ENCODE measurements at places on chromosomes 2 and 18.

DNA sequence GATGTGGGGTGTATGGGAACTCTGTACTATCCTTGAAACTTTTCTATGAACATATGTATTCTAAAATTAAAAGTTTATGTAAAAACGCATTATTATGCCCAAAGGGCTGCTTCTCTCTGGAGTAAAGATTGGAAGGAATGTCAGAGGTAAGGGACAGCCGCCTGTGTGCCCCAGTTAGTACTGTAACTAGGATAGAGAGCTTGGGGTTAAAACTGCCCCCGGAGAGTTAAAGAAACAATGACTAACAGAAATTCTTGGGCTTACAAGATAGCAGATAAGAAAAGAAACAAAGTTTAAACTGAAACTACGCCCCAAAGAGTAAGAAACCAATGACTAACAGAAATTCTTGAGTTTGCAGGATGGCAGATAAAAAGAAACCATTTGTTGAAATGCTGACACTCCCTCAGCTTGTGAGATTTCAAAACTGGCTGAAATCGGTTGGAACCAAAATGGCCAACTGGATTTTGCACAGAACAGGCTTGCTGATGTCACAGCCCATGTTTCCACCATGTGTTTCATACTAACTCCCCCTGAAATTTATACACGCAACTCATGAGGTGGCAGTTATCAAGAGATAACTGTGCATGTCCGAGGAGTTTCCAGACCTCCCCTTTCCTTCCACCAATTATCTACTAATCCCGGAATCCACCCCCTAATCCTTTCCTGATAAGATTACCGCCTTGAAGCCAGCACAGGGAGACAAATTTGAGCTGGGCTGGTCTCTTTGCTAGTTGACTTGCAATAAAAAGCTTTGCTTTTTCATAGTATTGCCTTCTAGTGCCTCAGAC, 8.7 kb upstream of the TXNDC2 start:
- DNase-seq: peak; percentile 22

- DNase-seq: no peak
Observed at GRCh38 chr18:435940-436339, 64.6 kb downstream of the COLEC12 start.

GRCh38 chr2:206218796-206219499, 55.5 kb upstream of the ZDBF2 start:
- peak; percentile 28 for DNase-seq

GRCh38 chr2:45193581-45193980, 184.3 kb upstream of the SIX2 start:
- DNase-seq: no peak

DNA sequence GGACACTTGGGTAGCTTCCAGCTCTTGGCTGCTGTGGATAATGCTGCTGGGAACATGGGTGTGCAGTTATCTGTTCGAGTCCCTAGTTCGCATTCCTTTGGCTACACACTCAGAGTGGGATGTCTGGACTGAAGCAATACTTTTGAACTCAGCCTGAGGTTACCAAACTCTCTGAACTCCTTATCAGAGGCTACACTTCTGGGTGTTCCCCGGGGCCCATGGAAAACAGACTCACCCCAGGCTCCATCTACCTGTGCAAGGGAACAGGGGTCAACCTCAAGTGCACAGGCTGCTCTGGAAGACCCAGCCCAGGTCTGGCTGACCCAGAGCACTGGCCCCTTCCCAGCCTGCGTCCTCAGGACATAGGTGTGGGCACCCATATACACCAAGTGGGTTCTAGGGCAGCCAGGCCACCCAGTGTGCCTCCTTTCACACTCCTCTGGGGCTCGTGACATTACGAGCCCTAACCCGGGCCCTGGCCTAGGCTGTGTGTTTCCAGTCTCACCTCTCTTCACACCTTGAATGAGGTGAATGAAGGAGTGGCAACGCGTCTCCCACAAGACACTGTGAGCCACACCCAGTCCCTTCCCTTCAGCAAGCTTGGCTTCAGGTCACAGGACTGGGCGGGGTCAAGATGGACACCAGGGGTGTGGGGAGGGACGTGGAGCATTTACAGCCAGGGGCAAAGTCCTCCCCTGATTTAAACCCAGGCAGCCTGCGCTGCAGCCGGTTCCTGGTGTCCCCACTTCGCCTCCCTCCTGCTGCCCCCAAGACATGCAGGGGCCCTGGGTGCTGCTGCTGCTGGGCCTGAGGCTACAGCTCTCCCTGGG, at the start of gene ALPI:
ALPI (plus strand) TSS at position 728 of the 830 bp plus-strand sequence; CDS start at position 775, 47 bp downstream.
- DNase-seq: peak; percentile 14

GRCh38 chr2:156619021-156619539, 182.9 kb downstream of the GPD2 start:
- no peak for DNase-seq

DNA sequence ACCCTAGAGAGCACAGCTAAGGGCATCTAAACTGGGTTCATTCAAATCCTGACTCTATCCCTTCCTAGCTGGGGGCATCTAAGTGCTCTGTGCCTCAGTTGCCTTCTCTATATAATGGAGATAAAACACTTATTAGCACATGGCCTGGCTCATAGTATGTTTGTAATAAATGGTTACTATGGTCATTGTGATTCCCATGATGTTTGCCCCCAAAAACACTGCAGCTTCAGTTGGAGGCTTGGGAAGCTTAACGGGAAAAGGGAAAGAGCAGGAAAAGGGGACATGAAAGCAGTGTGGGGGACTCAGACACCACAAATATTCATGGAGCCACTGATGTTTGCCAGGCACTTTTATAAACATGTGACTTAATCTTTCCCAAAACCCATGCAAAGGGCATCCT, 118.1 kb downstream of the INHBB start:
- DNase-seq: no peak

- DNase-seq: peak; percentile 56
Observed at GRCh38 chr2:19764998-19765397, 136.8 kb downstream of the TTC32 start.

- no peak for DNase-seq
Observed at GRCh38 chr2:25369876-25370275, 28.2 kb upstream of the DNMT3A start.

DNA sequence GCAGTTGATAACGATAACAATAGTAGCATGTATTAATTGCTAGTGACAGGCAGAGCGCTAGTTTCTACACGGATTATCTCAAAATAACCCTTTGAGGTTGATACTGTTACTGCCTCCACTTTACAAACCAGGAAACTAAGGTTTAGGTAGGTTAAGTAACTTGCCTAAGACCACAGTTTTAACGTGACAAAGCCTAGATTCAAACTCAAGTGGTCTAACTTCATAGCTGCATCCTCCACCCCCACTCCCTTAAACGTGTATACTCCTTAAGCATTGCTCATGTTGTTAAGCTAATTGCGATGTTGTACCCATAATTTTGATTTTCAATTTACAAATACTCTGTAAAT, 1.2 kb downstream of the ME2 start:
- no peak for DNase-seq
